ENCODE measurements at places on chromosomes 1 and 21.

DNA sequence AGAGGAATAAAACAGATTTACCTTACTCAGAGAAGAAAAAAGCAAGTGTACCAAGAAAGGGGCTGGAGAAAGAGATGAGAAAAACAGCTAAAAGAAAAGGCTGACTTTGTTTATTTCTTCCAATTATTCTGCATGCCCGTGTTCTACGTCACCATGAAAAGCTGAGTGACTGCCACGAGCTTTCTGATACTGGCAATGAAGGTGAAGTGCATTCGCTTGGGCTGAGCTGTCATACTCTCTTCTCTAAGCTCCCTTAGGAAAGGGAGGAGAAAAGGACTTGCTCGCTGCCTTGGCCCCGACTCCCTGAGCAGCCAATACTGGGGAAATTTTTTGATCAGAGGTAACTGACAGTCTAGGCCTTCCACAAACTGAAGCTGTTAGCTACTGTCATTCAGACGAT, 105.4 kb downstream of the SMYD2 start:
- DNase-seq: no peak

DNA sequence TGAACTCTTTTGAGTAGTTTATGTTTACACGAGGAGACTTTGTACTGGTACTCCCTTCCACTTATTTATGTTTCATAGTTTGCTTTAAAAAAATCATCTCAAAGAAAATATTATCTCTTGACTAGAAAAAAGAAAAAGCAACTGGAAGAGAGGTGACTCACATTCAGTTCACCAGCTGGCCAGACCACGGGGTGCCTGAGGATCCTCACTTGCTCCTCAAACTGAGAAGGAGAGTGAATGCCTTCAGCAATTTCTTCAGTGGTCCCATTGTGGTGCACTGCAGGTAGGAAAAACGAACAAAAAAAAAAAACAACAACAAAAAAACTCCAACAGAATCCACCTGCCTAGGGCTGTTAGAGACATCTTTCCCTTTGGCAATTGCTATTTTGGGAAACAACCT, 102.9 kb downstream of the PTPRC start:
- no peak for DNase-seq

GRCh38 chr1:108007531-108007930, 42.6 kb upstream of the VAV3 start:
- DNase-seq: no peak

GRCh38 chr21:32304998-32305397, 6.3 kb downstream of the MRAP start:
- no peak for DNase-seq

- DNase-seq: no peak
These were observed 13.5 kb downstream of the KCNN3 start for GRCh38 chr1:154856544-154856943.

GRCh38 chr1:153610334-153610733, 2.6 kb downstream of the S100A16 start:
- no peak for DNase-seq

GRCh38 chr1:162470216-162470615, 27.4 kb upstream of the UHMK1 start:
- no peak for DNase-seq

Measured in NCI-H1048 (cell line).